ENCODE measurements at places on chromosomes 4 and X.

DNA sequence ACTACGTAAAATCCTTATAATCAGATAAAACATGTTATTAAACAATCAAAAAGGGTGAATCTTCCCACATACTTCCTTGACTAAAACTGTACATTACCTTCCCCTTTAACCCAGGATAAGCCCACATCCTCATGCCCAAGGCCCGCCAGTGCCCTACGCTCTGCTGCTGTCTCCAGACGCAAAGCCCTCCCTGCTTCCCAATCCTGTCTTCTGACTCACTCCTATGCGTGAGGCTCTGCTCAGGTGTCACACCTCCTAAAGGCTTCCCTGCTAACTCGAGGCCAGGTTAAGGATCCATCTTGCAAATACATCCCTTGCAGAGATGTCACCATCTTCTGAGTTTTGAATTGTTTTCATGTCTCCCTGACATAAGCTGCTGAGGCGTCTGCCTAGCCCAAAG lies 61.6 kb downstream of the STX18 start:
- DNase-seq: no peak

GRCh38 chrX:153459986-153460385 lies 10.4 kb downstream of the HAUS7 start:
- DNase-seq: no peak

GRCh38 chr4:71570492-71570891 lies 213.4 kb downstream of the GC start:
- no peak for DNase-seq

DNA sequence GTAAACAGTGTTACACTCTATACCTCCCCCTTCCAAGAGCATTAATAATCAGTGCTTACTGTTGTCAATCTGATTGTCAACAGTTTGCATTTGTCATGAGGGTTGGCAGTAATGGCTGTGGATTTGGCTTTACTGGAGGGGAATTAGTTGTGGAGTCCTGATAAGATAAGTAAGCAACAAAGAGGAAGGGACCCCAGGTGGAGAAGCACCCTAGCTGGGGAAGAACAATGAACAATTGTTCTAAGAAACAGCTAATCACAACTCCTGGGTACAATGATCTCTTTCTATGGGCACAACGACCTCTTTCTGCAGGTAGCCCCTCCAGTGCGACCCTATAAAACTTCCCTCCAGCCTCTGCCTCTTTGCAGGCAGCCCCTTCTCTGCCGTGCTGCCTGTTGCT lies 53.2 kb upstream of the CDKN2AIP start:
- DNase-seq: no peak

GRCh38 chr4:168999809-169000208 lies 10.2 kb downstream of the CBR4 start:
- DNase-seq: no peak

DNA sequence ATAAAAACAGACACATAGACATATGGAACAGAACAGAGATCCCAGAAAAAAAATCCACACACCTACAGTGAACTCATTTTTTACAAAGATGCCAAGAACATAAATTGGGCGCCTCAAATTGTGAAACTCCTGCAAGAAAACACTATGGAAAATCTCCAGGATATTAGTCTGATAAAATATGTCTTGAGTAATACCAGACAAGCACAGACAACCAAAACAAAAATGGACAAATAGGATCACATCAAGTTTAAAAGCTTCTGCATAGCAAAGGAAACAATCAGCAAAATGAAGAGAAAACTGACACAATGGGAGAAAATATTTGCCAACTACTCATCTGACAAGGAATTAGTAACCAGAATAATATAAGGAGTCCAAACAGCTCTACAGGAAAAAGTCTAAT lies 337.3 kb upstream of the DIPK2B start:
- no peak for DNase-seq

DNA sequence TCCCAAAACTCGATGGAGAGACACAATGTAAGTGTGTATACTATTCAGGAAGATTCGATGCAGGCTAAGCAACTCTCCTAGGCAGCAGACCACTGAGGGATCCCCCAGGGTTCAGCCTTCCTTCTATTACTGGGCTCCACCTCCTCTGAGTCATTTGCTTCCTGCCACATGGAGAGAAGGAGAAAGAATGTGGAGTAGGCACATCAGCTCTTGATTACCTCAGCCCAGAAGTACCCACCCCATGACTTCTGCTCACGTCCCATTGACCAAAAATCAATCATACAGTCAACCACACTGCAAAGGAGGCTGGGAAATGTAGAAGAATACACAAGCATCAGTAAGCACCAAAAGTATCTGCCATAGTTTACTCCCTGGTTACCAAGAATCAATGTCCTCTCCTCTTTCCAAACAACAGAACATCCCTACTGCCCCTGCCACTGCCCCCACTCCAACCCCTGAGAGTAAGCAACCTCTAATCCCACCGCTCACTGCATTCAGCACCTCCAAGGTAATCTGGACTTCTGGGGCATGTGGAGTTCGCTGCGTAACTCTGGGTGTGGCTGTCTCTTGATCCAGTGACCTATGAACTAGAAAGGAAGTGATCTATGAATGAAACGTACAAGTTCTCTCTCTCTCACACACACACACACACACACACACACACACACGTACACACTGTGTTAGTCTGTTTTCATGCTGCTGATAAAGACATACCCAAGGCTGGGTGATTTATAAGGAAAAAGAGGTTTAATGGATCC lies 91.2 kb upstream of the C1QTNF7 start:
- DNase-seq: no peak

DNA sequence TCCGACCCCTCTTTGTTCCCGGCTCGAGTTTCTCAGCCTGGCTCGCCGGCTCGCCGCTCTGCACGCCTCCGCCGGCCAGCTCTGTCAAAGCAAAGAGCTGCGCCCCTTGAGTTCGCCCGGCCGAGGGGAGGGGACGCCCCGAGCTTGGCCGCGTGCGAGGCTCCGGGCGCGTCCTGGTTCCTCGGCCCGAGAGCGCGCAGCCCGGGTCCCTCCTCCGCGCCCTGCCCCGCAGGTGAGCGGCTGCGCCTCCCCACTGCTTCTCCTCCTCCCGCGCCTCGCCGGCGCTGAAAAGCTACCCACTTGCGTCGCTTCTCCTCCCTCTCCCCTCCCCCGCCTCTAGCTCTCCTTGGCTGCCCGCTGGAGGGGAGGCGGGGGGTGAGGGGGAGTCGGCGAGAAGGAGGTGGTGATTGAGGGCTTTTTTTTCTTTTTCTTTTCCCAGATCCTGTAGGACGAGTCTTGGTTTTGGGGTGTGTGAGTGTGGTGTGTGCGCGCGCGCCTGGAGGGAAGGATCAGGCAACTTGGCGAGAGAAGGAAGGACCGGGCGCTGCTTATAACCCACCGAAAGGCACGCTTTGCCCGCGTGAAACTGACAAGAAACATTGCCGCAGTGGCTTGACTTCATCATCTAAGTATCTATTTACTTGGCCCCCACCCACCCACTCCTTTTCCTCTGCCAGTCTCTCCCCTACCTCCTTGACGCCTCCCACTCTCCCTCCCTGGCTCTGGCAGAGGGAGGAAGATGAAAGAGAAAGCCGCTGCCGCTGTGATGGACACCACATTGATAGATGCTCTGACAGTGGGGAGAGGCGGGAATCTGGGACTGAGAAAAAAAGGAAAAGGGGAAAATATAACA lies at the start of gene LEF1:
Gene LEF1 (minus strand): TSS at position 262 of the 853 bp plus-strand sequence. CDS start 1,165 bp downstream, outside the sequence.
- DNase-seq: peak; percentile 60

GRCh38 chrX:82813671-82814078 lies 694.4 kb upstream of the POU3F4 start:
- no peak for DNase-seq

DNA sequence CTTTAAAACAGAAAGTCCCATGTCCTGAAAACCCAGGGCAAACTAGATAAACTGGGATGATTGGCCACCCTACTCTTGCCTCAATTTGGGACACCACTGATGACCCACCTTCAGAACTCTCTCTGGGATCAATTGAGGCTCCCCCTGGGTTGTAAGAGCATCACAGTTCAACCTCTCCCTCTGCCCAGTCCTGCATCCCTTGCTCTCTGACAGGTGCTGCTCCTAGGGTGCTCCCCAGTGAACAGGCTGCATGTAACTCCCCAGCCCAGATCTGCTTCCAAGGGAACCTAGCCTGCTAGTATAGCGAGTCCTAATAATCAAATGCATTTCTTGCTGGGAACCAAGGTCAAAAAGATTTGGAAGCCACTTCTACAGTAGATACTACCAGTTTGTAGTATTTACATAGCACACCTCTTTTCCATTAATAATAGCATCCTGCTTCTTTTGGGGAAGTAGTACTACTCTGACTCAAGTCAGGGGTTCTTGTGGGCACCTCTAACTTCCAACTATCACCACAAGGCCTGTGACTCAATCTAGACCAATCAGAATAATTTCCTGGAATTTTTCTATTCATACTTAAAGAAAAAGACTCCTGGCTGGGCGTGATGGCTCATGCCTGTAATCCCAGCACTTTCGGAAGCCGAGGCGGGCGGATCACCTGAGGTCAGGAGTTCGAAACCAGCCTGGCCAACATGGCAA lies 42.1 kb upstream of the SPINK2 start:
- no peak for DNase-seq

GRCh38 chr4:128862608-128863311 lies 53.3 kb downstream of the JADE1 start:
- no peak for DNase-seq

DNA sequence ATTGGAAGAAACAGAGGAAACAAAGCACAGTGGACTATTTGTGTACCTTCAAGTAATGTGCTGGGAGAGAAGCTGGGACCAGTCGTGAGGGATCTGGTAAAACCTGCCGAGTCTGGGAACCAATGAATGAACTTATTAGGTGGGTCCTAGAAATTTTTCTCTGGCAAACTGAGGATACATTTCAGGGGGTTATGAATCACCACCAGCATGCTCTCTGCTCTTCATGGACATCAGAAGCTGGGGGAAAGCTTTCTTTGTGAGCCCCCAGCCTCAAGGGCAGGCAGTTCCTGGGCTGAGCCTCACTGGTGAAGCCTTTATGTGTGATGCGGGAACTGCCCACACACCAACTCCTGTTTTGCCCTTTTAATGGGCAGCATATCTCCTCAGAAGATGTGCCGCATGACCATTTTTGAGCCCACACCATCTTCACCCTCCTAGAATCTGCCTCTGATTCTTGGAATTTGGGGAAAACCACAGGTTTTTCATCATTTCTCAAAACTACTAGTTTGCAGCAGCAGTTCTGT lies 95.4 kb upstream of the ENPP6 start:
- no peak for DNase-seq

Data from NCI-H510A (cell line).